ENCODE measurements at places on chromosomes 1 and 21.
A peak's percentile ranks its signal among the peaks of the same experiment; 100 is the strongest.

- peak; percentile 12 for DNase-seq
These were observed 37.2 kb downstream of the PTPN14 start for GRCh38 chr1:214514032-214514818.

DNA sequence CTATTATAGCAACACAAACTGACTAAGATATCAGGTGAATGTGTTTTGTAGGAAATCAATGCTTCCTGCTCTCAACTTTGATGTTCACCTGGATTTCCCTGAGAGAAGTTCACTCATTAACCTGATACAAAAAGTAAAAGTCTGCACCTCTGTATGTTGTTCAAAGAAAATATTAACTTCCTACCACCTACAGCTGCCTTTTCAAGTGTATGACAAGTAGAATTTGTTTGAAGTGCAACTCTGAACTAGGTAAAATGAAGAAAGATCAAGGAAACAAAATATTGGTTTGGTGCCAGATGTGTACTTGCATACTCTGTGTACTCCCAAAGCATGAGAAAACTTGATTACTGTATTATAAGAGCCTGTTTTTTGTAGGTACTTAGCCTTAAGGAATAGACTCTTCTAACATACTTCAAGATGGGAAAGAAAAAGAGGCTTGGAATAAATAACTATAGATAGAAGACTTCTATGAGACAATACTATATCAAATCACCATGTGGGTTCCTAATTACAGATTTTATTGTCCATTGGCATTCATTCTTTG is 193.4 kb downstream of the APP start:
- no peak for DNase-seq

- no peak for DNase-seq
These were observed 29.0 kb upstream of the KHDRBS1 start for GRCh38 chr1:31984419-31985347.

GRCh38 chr1:117398957-117399356 is 31.7 kb downstream of the MAN1A2 start:
- DNase-seq, result no peak

- no peak for DNase-seq
These were observed 8.3 kb upstream of the MPZL1 start for GRCh38 chr1:167713330-167714081.

- peak; percentile 82 for DNase-seq
These were observed 15.8 kb upstream of the S100A11 start for GRCh38 chr1:152052606-152053005.

- no peak for DNase-seq
These were observed 36.9 kb downstream of the MYOM3 start for GRCh38 chr1:24074817-24075589.

GRCh38 chr1:111920221-111921024 is 69.0 kb downstream of the KCND3 start:
- peak; percentile 59 for DNase-seq

- DNase-seq, result no peak
These were observed 135.3 kb downstream of the RUNX1 start for GRCh38 chr21:34913811-34914210.

DNA sequence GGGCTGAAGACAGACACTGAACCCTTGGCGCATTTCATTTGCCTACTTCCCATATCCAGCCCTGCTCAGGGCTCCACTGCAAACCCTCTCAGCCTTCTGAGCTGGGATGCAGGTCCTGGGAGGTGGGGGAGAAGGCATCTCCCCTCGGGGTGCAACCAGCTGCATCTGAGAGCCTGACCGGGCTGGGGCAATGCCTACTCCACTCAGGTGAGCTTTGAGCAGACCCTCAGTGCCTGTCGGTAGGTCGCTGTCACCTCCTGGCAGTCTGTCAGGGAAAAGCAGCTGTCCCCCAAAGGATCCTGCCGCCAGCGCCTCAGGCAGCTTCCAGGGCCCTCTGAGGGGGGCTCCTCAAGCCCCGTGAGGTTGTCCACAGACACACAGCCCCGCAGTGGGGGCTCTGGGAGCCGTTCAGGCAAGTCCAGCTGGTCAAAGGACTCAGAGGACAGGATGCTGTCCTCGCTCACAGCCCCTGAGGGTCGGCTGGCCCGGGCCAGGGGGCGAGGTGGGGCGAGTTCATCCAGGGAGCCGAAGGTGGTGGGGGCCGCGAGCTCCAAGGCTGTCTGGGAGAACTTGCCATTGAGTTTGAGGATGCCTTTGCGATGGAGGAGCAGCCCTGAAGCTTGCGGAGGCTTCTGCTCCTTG is 18.2 kb downstream of the NUAK2 start:
- DNase-seq, result no peak

- no peak for DNase-seq
These were observed 21.1 kb upstream of the PDE9A start for GRCh38 chr21:42632336-42632751.

GRCh38 chr1:5949085-5949760 is 43.0 kb downstream of the NPHP4 start:
- DNase-seq, result no peak

GRCh38 chr21:45872471-45872870 is 109.1 kb upstream of the COL6A1 start:
- no peak for DNase-seq

GRCh38 chr1:33185541-33185940 is 3.7 kb upstream of the TRIM62 start:
- DNase-seq, result peak; percentile 1

GRCh38 chr1:233544304-233544703 is 69.6 kb upstream of the KCNK1 start:
- no peak for DNase-seq

GRCh38 chr1:41860214-41860613 is 58.5 kb downstream of the HIVEP3 start:
- no peak for DNase-seq

GRCh38 chr1:152777510-152778137 is 2.7 kb downstream of the LCE1F start:
- DNase-seq, result no peak

Data from pons (tissue), 1 donor.